Stimulated activated CD8-positive, alpha-beta memory T cell treated with anti-CD3 and anti-CD28 coated beads, Interleukin-7, amount 100 ng/mL, for 1 hour (primary cell): ENCODE measurements at places on chromosomes 4 and X.

DNA sequence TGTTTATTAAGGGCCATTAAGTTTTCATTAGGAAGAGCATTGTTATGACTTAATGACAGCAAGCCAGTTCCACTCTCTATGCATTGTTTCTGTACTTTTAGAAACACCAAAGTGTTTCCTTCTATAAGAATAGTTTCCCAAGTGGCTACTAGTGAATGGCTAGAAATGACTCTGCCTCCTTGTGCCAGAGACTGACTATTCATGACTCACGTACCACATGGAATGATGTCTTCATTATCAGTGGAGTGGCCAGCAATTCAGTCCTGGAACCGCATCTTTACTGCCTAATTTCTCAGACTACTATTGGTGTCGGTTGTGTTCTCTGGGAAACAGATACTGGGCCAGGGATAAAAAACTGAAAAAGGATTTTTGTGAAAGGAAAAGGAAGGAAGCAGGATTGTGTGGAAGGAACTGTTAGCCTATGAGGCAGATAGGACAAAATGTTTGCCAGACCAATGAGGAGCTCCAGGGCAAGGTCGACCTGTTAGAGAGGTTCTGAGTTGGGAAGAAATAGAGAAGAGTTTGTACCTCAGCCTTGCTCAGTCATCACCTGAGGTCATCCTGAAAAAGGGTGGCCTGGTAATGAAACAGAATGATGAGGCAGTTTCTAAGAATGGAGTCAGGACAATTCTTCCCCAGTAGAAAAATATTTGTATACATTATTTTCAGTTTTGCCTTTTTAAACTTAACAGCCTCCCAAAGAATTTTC is 218.6 kb downstream of the SPCS3 start:
- no peak for DNase-seq

- no peak for DNase-seq
These were observed 304.0 kb upstream of the PITX2 start for GRCh38 chr4:110926841-110927400.

GRCh38 chrX:20244931-20245330 is 21.8 kb downstream of the RPS6KA3 start:
- DNase-seq: no peak

GRCh38 chr4:69714086-69714485 is 46.3 kb downstream of the SULT1B1 start:
- DNase-seq: no peak

GRCh38 chrX:118128724-118129123 is 12.1 kb upstream of the KLHL13 start:
- no peak for DNase-seq

DNA sequence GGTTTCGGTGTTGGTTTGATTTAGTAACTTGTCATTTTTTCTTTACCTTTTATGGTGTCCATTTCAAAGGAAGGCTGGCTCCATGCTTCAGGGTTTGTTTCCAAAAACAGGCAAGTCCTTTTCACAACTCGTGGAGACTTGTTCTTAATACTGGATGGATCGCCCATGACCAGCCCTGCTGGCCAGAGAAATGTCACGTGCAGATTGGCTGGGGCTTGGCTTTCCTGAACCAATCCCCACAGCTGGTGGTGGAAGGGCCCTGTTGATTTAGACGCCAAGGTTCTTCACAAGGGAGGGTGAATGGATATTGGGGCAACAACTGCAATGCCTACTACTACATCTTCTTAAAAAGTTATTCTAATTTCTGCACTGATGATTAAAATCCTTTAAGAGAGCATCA is 92.6 kb downstream of the SHROOM3 start:
- DNase-seq: no peak

DNA sequence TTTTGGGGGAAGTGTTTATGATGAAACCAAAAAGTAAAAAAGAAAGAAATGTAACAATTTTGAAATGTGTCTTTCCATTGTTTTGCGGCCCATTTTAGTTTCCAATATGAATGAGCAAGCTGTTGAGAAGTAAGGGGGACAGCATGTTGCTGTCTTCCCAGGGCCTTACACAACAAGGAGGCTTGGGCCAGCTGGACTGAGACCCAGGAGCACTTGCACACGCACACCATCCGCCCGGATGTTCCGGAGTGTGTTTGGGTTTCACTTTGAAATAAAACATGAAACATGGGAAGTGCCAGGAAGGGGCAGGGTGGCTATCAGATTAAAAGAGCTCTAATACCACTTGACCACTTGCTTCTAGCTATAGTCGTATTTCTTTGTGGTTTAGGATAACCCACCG is 144.4 kb downstream of the NHS start:
- DNase-seq: no peak

DNA sequence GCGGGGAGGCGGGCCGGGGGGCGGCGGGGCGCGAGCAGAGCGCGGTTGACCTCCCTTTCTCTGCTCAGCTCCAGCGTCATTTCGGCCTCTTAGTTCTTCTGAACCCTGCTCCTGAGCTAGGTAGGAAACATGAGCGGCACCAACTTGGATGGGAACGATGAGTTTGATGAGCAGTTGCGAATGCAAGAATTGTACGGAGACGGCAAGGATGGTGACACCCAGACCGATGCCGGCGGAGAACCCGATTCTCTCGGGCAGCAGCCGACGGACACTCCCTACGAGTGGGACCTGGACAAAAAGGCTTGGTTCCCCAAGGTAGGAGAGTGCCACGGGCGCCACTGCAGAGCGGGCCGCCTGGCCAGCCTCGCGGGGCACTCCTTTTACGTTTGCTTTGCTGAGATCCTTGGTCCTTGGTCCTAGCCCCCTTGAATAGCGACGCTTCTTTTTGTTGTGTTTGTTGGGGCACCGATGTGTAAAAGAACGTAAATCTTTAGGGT is at the start of gene HTATSF1:
Gene HTATSF1 (plus strand): TSS at position 37 of the 497 bp plus-strand sequence. CDS start 93 bp downstream, at position 130.
- DNase-seq: no peak

DNA sequence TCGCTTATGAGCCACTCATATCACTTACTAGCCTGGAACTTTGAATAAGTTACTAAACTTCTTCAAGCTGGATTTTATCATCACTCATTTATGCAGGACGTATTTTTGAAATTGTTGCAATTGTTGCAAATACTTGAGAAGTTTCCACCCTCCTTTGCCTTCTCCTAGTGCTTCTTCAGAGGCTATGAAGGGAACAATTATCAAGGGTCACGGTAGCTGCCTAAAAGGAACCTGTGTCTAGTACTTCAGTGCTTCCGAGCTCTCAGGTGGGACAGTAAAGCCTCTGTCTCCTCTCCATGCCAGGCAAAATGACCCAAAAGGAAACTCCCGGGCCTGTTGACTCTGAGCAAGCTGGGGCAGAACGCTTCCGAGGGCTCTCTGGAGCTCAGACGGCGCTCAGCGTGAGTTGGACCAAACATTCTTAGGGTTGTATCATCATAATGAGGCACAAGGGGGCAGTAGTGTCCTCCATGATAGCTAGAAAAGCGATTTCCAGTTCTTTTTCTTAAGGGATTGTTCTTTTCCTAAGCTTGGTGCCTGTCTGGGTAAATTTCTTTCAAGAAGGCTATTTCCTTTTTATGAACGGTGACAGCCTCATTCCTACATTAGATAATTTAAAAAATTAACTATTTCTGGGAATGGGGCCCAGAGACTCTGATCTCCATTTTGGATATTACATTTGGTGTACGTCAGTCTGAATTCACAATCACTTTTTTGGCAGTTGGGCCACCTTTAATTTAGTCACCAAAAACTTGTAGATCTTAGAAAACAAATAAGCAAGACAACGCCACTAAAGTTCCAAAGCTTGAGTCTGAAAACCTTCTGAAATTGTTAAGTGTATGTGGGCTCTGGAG is 73.1 kb downstream of the PACRGL start:
- no peak for DNase-seq

DNA sequence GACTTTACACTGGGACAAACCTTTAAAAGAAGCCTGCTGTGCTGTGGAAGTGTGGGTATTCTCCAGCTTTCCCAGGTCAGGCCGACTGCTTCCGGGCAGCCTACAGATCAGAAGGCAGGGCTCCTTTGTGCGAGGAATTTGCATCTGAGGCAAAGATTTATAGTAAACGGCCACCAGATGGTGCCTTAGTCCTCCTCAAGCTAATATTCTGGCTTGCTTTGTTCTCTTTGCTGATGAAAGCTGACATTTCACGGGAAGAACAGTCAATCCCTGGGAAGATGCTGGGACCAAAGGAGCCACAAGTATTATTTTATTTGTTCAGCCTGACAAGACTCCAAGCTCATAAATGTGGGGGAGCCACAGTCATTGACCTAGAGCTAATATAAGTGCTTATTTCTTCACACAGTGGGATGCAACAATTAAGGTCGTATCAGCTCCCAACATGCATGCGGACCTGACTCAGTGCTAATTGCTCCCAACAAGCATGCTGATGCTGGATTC is 120.7 kb upstream of the TRIM2 start:
- DNase-seq: peak; percentile 10

GRCh38 chr4:161519611-161520010 is 644.2 kb downstream of the FSTL5 start:
- DNase-seq: no peak

GRCh38 chr4:102935716-102936115 is 66.9 kb downstream of the CISD2 start:
- no peak for DNase-seq

DNA sequence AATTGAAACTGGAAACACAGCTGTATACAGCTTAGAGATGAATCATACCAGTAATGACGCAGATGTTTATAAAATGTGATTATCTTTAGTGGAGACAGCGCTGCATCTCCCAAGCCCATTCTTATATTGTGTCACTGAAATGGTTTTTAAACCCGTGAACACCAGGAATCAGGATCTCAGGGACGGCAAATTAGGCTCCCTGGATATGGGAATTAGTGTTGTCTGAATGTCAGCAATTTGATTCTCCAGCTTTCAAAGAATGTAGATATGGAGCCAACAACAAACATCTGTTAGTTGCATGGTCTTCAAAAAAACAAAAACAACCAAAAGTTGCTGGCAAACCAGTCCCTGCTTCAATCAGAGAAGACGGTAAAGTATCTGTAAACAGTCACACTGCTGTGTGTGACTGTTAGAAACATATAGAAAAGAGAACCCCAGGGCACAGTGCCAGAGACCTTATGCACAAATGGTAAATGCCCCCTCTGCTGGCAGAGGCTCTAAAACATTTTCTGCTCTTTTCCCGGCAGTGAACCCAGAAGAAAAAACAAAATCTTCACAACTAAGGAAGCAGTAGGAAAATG is 351.9 kb upstream of the FTHL17 start:
- no peak for DNase-seq

- DNase-seq: no peak
These were observed 3.6 kb downstream of the HMGB2 start for GRCh38 chr4:173330590-173330989.

GRCh38 chr4:108010167-108010566 is 20.5 kb downstream of the HADH start:
- no peak for DNase-seq

DNA sequence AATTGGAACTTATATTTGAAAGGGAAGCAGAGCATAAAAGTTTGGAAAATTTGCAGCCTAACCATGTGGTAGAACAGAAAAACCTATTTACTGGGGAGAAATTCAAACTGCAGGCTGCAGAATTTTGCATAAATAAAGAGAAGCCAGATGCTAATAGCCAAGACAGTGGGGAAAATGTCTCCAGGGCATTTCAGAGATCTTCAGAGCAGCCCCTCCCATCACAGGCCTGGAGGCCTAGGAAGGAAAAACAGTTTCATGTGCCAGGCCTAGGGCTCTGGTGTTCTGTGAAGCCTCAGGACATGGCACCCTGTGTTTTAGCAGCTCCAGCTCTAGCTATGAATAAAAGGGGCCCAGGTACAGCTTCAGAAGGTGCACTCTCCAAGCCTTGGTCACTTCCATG is 648.7 kb upstream of the FRG1 start:
- no peak for DNase-seq

DNA sequence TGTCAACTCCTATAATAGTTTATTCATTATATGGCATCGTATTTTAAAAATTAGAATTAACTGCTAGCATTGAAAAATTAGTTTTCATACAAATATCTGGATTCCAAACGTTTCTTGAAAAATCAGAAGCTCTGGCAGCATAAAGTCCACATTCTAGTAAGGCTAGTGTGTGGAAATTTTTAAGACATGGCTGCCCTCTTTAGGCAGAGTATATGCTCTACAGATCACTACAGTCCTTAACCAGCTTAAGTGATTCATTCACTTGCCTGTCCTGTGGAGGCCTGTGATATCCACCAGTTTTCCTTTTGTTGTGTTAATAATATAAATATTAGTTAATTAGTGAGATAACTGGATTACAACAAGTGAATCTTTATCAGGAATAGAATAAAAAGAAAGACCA is 287.2 kb downstream of the OPHN1 start:
- no peak for DNase-seq

- no peak for DNase-seq
These were observed 2.3 kb upstream of the SOWAHD start for GRCh38 chrX:119755981-119756533.

- DNase-seq: no peak
These were observed 16.3 kb downstream of the SLIT2 start for GRCh38 chr4:20268028-20268427.

- DNase-seq: no peak
These were observed 128.7 kb upstream of the GALNT7 start for GRCh38 chr4:173039617-173040577.

DNA sequence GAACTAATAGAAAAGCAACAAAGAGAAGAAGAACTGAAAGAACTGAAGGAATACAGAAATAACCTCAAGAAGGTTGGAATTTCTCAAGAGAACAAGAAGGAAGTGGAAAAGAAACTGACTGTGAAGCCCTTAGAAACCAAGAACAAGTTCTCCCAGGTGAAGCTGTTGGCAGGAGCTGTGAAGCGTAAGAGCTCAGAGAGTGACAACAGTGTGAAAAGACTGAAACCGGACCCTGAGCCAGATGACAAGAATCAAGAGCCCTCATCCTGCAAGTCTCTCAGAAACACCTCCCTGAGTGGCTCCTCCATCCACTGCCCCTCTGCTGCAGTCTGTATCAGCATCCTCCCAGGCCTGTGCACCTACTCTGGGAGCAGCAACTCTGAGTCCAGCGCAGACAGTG is 8.4 kb upstream of the FHDC1 start:
- no peak for DNase-seq
